Left forelimb (tissue), 1 donor: ENCODE measurements at places on chromosomes 4 and X.

GRCh38 chr4:110224142-110224541 lies 25.7 kb upstream of the ELOVL6 start:
- no peak for DNase-seq

DNA sequence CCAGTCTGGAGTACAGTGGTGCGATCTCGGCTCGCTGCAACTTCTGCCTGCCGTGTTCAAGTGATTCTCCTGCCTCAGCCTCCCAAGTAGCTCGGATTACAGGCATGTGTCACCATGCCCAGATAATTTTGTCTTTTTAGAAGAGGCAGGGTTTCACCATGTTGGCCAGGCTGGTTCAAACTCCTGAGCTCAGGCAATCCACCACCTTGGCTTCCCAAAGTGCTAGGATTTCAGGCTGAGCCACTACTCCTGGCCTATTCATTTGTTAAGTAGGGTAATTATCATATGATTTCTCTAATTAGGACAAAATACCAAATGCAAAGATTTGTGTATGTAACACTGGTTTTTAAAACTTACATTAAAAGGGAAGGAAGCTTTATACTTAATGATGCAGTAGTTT lies 137.8 kb downstream of the GPM6A start:
- no peak for DNase-seq

DNA sequence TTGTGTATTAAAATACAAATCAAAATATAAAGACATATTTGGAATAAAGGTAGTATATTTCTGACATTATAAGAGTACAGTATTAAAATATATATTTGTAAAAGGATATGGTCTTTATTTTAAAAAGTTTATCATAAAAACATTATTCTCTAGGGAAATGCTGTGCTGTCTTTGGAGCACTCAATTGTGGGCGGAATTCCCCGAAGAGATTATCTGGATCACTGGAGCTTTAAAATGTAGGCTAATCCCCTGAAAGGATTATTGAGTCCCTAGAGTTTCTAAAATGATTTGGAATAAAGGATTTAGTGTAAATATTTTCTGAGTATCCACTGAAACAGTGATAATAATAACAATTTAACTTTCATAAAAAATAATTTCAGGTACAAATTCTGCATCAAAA lies 1239.4 kb downstream of the TECRL start:
- no peak for DNase-seq

DNA sequence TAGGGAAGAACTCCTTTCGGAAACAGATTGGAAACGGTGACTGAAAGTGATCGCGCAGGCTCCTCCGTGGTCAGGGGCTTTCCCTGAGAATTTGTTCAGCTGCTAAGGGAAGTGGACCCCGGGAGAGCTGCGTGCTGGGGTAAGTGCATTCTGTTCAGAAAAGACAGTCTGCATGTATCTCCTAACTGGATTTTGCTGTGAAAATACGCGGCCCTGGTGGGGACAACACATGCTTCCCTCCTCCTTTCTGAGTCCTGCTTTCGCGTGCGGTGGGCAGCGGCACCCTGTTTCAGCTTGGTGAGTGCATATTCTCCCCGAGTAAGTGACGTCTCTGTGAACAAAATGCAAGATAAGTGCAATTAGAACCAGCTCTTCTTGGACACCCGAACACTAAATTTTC lies 195.6 kb downstream of the STIM2 start:
- DNase-seq = no peak

- no peak for DNase-seq
Observed at GRCh38 chr4:46955601-46956000, 37.8 kb downstream of the GABRA4 start.
